ENCODE measurements at places on chromosomes 13 and 19.

- no peak for DNase-seq
These were observed 699 bp downstream of the IFNL1 start for GRCh38 chr19:39296906-39297305.

GRCh38 chr13:52449331-52450011 lies 963 bp downstream of the VPS36 start:
- DNase-seq, result no peak

DNA sequence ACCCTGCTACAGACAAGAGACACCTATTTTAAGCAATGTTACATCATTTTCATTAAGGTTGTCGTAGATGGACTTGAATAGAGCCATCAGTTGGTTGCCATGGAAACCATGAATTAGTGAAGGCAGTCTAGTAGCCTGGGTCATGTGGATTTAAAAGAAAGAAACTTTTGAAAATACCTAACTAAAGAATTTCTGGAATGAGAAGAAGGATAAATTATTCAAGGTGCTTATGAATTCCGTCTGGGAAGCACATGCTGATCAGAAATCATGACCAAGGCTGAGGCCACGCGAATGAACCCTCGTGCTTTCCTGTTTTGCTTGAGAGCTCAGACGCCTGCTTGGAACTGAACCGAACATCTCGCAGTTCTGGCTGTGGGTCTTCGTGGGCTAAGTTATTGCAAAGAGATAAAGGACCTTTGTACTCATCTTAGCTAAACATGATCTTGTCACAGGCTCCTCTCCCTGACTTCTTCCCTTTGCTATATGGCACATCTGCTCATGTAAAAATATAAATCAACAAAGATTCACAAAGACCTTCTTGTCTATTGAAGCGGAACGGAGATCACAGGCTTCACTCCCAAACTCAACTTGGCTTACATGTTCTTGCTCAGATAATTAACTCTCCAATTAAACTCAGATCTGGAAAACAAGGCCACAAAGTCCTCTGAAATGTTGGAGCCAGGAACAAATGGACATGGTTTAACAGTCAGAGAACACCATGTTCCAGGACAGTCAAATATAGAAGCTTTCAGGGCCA lies 140.2 kb downstream of the NUFIP1 start:
- no peak for DNase-seq

- no peak for DNase-seq
These were observed 5.4 kb upstream of the CBY2 start for GRCh38 chr13:45696610-45697226.

GRCh38 chr13:39893808-39894207 lies 238.3 kb downstream of the COG6 start:
- no peak for DNase-seq

GRCh38 chr13:60572003-60572798 lies 175.2 kb downstream of the TDRD3 start:
- DNase-seq, result no peak

GRCh38 chr19:30170495-30171137 lies 201.6 kb upstream of the ZNF536 start:
- no peak for DNase-seq

DNA sequence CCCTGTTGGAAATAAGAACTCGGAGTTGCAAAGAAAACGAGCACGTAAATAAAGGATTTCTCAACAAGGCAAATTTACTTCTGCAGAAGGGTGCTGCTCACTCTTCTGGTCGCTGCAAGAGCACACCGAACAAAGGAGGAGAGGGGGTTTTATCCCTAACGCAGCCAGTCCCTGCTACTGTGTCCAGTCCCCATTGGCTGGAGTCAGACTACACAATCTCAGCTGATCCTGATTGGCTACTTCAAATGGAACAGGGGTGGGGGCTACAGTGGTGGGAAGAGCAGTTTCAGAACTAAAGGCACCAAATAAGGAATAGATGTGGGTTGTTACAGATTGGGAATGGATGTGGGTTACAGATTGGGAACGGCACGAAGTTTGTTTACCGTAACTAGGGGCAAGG lies 63.9 kb upstream of the MCF2L start:
- no peak for DNase-seq

- no peak for DNase-seq
These were observed 14.8 kb downstream of the OPA3 start for GRCh38 chr19:45569619-45570421.

GRCh38 chr13:103140001-103140671 lies 73.9 kb upstream of the SLC10A2 start:
- no peak for DNase-seq

GRCh38 chr19:35142606-35143230 lies 337 bp upstream of the FXYD7 start:
- no peak for DNase-seq

- no peak for DNase-seq
These were observed 46.5 kb downstream of the UTP14C start for GRCh38 chr13:52070929-52071523.

- DNase-seq, result no peak
These were observed 4.4 kb upstream of the KANK2 start for GRCh38 chr19:11201791-11202190.

DNA sequence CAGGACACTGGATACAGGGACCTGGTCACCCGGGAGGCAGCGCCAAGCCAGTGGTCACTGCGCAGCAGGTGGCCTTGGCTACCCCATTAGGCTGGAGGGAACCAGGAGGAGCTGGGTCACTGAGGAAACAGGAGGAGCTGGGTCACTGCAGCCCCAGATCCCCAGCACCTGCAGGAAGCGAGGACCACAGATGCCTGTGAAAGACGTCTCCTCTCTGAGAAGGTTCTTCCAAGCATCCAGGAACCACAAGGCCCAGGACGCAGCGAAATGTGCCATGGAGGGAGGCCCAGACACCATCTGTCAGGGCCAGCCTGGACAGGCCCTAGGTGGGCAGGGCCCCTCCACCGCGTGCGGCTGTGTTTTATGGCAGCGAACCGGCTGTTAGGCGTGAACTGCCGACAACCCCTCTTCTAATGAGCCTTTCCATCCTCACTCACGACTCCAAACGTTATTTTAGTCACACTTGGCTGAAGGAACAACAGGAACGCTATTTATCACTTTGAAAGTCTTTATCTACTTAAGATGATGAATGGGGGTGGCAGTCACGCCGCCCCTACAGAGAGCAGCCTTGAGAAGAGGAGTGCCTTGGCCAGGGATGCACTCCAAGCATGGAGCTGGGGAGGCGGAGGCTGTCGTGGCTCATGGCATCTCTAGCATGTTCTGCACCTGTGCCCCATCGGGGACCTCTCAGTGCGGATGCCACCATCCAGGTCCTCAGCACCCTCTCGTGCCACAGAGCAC lies 53.3 kb downstream of the CEBPG start:
- no peak for DNase-seq

Data from NCI-H1436 treated with DMSO at 0.1 percent for 48 hours (cell line).